Foreskin keratinocyte (primary cell): ENCODE measurements at places on chromosomes 12 and 14.

DNA sequence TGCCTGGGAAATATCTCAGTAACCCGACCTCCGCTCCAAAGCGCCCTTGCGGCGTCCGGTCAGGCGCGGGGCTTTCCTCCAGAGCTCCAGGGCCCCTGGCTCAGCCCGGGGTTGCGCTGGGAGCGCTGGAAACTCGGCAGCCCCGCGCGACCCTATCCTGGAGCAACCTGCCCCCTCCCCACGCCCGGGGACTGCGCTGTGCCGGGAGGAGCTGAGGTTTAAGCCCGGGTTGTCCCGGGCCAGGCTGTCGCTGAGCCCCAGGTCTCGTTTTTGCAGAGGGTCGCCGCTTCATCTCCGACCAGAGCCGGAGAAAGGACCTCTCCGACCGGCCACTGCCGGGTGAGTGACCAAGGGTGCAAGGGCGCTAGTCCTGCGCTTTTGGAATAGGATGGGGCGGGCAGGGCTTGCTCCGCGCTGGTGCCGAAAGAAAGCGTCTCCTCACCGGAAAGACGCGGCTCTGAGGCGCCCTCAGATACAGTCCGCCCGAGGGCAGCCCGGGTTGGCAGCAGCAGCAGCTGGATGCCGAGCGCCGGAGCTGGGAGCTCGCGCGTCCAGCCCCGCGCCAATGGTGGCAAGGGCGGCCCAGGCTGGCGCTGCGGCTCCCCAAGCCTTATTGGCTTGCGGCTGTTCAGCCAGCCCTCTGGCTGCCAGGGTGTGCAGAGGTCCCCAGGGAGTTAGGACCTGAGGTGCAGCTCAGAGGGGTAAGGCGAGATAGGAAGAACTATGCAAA lies 1.5 kb downstream of the SPX start:
- DNase-seq: peak; percentile 51

- no peak for DNase-seq
Measured at GRCh38 chr14:71311061-71311460, 403.8 kb downstream of the PCNX1 start.

- no peak for DNase-seq
Measured at GRCh38 chr12:120993496-120993895, 15.2 kb downstream of the HNF1A start.

- no peak for DNase-seq
Measured at GRCh38 chr12:76030341-76031080, 1.1 kb downstream of the PHLDA1 start.

DNA sequence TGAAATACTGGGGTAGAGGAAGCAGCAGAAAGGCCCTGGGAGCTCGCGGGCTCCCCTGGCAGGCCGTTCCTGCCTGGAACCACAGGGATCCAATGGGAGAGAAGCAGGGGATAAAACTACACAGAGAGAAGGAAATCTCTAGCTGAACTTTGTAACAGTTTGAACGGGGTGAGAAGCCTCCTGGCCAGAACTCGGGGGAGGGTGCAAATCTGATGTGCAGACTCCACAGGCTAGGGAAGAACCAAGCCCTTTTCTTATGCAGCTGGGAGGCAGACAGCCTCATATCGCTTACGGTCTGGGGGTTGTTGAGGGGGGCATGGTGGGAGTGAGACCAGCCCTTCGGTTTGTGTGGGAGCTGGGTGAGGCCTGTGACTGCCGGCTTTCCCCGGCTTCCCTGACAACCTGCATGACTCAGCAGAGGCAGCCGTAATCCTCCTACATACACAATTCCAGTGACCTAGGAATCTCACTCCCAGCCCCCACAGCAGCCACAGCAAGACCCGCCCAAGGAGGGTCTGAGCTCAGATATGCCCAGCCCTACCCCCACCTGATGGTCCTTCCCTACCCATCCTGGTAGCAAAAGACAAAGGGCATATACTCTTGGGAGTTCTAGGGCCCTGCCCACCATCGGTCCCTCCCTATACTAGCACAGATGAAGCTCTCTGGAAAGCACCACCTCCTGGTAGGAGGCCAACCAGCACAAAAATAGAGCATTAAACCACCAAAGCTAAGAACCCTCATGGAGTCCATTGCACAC lies 143.0 kb downstream of the TMTC1 start:
- peak; percentile 37 for DNase-seq

DNA sequence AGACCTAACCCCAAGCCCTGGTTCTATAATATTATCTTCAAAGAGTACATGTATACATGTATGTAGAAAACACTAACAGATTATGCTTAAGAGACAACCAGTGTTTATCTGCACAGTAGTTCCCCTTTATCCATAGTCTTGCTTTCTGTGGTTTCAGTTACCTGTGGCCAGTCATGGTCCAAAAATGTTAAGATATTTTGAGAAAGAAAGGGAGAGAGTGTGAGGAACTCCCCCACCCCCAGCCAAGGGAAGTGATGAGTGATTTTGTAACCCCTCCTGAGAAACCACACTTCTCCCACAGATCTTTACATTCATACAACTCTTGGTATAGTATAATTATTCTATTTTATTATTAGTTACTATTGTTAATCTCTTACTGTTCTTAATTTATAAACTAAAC lies 77.3 kb upstream of the CNTN1 start:
- peak; percentile 42 for DNase-seq

DNA sequence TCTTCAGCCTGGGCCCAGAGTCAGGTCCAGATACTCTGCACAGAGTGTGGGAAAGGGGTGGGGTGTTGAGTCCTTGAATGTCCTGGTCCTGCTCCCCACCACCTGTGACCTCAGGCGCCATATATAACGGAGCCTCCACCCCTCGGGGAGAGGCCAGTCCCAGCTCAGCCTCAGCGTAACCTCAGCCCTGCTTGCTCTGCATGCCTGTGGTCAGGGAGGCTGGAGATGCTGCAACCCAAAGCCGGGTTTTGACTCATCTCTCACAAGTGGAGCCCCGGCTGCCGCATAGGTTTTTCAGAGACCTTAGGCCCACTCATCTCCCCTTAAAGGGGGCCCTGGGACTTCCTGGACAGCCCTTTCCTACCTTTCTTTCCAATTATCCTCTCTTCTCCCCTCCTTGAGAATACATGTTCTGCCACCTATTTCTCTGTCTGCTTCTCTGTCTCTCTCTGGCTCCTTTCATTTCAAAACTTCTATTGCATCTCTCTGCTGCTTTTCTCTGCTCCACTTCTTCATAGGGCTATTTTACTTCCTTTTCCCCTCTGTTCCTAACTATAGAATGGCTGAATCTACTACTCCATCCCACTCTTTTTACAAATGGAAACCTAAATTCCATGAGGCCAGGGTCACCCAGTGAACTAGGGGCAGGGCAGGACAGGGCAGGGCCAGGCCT lies 1.2 kb downstream of the ITGB7 start:
- no peak for DNase-seq

DNA sequence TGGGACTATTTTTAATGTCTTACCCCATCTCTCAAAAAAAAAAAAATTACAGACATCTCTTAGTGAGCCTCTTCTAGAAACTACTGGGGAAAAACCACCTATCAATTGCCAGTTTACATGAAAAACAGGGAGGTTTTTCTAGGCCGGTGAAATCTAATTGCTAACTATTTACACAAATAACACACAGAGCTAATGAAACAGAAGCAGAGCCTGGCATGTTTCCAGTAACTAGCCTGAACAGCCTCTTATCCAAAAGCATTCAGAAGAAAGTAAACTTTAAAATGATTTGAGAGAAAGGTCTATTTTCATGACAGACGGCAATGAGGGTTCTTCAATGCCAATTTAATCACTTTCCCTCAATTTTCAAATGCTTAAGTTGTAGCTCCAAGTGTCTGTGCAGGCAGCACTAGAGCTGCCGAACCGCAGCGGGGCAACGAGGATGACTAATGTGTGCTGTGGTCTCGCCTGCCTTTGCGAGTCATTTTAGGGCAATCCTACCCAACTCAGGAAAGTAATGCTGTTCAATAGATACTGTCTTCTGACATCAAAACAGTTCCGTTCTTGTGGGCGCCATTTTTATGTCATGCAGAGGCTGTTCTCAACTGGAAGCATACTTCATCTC lies 84.6 kb downstream of the SETD3 start:
- DNase-seq: peak; percentile 51

GRCh38 chr14:103805708-103806107 lies 41.7 kb downstream of the PPP1R13B start:
- DNase-seq: no peak

DNA sequence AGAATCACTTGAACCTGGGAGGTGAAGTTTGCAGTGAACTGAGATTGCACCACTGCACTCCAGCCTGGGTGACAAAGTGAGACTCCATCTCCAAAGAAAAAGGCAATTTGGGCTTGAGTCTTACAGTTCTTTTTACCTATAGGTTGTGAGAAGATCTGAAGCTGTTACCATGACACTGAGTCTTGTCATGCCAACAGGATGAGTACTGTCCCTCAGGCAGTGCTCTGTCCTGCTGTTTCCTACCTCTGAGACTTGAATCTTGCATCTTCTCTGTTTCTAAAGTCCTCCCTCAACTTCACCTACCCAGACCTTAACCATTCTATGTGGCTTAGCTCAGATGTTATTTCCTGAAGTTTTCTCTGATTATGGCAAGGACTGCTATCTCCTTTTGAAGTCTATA lies 400.8 kb upstream of the PRICKLE1 start:
- DNase-seq: no peak

DNA sequence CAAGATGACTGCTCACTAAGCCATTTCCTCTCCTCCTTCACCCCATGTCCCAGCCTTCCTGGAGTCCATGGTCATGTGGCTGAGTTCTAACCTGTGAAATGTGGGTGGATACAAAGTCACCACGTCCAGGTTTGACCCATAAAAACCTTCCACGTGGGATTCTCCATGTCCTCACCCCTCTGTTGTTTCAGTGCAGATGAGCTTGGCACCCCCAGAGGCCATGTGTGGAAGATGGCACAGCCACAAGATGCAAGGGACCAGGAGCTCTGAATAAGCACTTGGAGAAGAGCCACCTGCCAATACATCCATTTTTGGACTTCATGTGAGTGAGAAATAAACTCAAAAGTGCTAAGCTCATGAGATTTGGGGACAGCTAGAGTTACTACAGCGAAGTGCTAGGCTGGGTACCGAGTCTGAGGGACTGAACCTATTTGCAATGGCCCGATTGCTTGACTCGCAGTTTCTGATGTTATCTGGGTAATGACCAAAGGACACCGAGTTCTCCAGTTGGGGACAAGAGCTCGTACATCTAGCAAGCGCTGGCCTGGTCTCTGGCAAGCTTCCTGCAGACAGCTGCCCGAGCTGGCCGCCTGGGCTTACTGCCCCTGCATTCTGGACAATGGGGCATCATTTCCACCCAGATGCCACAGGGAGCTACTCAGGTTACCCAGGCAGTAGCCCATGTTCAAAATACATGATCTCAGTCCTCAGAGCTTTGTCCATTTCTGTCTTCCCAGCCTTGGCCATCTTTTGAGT lies 7.7 kb upstream of the SLC24A4 start:
- no peak for DNase-seq

DNA sequence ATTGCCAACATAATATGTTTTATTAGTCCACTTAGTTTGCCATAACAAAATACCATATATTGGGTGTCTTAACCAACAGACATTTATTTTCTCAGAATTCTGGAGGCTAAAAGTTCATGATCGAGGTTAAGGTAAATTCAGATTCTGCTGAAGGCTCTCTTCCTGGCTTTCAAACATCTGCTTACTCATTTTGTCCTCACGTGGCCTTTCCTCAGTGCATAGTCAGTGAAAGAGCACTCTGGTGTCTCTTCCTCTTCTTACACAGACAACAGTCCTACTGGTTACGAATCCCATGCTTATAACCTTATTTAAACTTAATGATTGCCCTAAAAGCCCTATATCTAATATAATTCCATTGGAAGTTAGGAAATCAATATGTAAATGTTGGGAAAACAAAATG lies 479.7 kb downstream of the FSCB start:
- no peak for DNase-seq

- DNase-seq: no peak
Measured at GRCh38 chr14:32601069-32601468, 272.0 kb downstream of the AKAP6 start.

- DNase-seq: no peak
Measured at GRCh38 chr12:49970658-49971057, 2.1 kb upstream of the AQP6 start.

GRCh38 chr14:51776102-51776894 lies 84.1 kb upstream of the GNG2 start:
- DNase-seq: peak; percentile 56

DNA sequence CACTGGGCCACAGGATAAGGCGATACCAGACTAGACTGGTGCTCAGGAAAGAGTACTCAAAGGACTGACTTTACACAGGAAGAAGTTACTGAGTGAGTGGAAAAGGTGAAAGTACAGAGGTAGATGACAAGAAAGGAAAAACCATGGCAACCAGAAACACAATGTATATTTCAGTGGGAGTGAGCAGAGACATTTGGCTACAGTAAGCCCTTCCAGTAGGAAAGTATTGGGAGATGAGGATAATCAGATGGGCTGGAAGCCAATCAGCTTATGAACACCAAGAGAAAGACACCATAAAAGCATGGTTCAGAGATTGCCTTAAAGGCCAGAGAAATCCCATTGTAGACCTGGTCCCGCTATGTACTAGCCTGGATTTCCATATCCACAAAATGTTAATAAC lies 51.6 kb downstream of the TMTC1 start:
- no peak for DNase-seq

- no peak for DNase-seq
Measured at GRCh38 chr12:54393743-54394142, 9.2 kb upstream of the ZNF385A start.

- no peak for DNase-seq
Measured at GRCh38 chr12:117098361-117099217, 627 bp downstream of the TESC start.

DNA sequence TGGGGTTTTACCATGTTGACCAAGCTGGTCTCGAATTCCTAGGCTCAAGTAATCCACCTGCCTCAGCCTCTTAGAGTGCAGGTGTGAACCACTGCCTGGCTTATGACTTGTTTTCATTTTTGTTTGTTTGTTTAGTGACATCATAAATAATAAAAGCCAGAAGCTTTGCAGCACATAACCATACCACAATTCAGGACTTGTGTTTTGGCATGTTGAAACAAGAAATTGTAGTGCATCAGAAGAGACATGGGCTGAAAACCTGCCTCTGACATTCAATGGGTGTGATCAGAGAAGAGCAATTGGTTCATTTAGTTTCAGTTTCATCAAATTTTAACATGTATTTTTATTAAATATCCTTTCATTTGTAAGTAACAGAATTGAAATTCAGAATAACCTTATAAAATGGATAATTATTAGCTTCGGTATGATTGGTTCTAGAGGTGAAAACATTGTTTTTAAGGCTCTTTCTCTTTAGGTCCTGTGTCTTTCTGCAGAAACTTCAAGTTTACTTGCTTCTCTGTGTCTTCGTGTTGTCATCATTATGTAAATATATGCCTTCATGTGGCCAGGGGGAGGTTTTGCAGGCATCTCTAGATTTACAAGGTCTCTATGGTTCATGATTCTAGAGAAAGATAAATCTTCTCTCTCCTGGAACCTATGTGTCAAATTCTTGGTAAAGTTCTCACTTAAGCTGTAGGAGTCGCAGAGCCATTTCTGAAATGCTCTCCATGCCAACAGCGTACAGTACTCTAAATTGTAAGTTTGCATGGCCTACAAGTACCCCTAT lies 312.0 kb downstream of the KCNC2 start:
- DNase-seq: peak; percentile 84

- no peak for DNase-seq
Measured at GRCh38 chr12:14256121-14256520, 109.4 kb upstream of the ATF7IP start.
